ENCODE measurements at places on chromosomes 7 and 10.

DNA sequence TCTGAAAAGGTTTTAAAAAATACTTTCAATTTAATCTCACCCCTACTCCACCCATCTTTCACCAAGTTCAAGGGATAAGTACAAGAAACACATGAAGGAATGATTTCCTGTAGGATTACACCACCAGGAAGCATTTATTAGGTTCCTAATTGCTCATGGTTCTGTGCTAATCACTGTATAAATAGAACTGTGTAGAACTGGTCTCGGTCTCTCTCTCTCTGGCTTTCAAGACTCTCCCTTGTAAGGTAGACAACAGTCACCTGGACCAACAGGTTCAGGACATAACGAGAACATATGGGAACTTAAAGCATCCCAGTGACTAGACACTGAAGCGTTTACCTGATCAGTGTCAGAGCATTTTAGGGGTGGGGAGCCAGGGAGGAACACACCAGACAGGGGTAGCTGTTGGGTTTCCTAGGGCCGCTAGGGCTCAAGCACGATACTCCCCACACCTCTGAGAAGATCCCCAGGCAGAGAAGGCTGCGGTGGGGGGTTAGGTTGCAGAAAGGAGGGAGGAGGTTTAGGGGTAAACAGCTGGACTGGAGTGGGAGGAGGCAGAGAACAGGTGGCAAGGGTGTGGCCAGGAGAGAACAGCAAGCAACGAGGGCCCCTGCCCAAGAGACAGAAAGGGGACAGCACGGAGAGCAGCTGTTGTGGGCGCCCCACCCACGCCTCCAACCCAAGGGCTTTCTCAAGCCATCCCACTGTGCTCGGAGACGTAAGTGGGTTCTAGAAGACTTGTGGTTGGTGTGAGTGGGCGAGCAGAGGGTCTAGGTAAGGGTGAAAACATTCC lies 52.5 kb upstream of the USP6NL start:
- DNase-seq, result no peak

DNA sequence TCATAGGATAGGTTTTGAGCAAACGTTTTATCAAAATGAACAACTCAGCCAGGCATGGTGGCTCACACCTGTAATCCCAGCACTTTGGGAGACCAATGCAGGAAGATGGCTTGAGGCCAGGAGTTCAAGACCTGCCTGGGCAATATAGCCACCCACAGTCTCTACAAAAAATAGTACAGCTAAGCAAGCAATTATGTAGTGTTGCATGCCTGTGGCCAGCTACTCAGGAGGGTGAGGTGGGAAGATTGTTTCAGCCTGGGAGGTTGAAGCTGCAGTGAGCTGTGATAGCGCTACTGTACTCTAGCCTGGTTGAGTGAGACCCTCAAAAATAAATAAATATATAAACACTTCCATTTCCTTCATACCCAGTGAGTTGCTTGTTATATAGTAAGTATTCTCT lies 67.1 kb downstream of the LSMEM1 start:
- DNase-seq, result no peak

DNA sequence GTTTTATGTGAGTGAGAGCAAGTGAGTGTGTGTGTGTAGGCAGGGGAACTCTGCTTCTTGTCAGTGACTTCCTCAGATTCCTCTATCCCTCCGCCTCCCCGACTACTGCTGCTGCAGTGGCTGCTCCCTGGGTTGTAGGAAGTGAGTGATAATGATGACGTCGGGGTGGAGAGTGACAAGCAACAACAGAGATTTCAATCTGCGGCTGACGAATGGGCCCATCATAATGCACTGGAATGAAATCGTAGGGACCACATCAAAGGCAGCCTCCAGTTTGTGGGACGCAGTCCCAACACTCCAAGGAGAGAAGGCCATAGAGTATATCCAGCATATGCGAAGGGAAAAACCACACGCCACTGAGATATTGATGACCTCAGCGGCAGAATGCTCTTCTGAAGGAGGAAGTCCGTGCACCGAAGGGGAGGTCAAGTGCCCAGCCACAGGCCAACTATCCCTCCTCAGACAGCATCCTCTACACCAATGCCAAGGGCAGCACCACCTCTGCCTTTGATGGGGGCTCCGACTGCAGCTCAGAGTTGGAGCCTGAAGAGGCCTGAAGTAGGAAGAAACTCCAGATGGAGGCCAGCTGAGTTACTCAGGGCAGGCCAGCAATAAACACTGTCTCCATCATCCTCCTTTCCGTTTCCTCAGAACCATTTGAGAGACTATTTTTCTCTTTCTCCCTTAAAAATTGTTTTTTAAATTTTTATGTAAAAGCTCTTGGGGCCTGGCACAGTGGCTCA lies 11.3 kb upstream of the STMP1 start:
- DNase-seq, result no peak

- no peak for DNase-seq
These were observed 8.0 kb downstream of the OPN1SW start for GRCh38 chr7:128767475-128768110.

- DNase-seq, result no peak
These were observed 280.1 kb upstream of the MBL2 start for GRCh38 chr10:53052521-53053164.

DNA sequence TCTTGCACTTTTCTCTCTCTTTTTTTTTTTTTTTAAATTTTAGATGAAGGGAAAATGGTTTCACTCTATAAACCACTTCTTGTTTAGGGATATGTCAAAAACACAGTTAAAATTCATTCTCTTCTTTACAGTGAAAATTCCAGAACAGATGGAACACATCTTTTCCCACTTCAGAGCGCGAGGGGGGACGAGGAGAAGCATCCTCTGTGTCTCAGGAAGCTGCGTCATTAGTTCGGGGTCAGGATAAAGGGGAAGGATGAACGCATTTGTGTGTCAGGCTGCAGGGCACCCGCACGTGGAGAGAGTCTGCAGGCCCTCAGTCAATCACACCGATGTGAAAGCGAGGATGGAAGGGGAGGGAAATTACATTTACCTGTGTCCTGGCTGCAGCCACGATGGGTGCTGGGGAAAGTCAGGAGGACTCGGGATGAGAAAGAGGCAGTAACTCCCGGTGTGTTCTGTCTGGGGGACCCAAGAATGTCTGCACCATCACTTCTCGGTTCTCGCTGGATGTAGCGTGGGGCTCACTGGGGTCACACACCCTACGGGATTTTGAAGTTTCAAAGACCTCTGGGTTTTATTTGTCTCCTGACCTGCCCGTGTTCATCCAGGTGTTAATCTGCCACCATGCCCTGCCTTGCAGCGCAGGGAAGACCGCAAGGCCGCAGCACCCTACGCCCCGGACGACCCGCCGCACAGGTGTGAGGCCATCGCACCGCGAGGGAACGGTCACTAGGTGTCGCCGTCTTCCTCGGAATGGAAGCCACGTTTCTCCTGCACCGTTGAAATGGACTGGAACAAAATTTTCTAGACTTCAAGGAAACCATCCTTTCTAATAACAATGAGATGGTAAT lies 66.7 kb upstream of the PITRM1 start:
- peak; percentile 45 for DNase-seq

- DNase-seq, result no peak
These were observed 551 bp downstream of the KCND2 start for GRCh38 chr7:120273476-120273975.

GRCh38 chr7:80287400-80288174 lies 153.0 kb downstream of the GNAI1 start:
- no peak for DNase-seq

DNA sequence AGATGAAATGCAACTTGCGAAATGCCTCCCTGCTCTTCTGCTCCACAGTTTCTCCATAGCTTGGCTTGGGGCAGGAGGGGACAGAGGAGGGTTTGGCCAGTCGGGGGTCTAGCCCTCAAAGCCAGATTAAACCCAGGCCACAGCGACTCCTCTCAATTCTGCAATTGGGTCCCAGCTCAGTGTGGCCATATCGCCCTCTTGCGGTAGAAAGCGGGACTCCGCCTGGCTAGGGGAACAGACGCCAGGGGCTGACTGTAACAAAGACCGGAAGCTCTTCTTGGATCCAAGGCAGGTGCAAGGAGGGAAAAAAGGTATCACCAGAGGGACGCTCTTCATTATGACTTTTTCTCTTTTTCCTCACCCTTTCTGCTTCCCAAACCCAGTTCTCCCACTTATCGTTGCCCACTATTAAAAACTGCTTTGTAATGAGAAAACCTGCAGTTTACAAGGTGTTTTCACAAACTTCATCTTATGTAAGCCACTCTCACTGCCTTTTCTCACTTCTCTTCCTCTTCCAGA lies 36.6 kb upstream of the TNPO3 start:
- peak; percentile 75 for DNase-seq

GRCh38 chr7:20393021-20393610 lies 62.4 kb downstream of the ITGB8 start:
- DNase-seq, result no peak

GRCh38 chr10:78332657-78333056 lies 299.0 kb downstream of the RPS24 start:
- DNase-seq, result no peak

DNA sequence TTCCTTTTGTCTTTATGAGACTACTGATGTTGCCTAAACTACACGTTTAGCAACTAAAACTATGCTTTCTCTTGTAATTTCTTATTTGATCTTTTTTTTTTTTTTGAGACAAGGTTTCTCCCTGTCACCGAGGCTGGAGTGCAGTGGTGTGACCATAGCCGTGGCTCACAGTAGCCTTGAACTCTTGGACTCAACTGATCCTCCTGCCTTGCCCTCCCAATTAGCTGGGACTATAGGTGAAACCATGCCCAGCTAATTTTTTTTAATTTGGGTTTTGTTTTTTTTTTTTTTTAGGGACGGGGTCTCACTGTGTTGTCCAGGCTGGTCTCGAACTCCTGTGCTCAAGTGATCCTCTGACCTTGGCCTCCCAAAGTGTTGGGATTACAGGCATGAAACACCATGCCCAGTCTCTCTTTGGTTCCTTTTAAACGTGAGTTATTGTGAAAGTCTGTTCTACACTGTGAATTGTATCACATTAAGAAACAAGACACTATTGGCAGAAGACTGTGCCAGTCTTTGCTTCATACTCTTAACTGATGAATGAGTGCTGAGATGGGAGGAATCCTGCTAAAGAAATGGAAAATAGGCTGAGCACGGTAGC lies 6.4 kb downstream of the TMEM248 start:
- no peak for DNase-seq

GRCh38 chr10:50991456-50992355 lies 82.6 kb upstream of the PRKG1 start:
- no peak for DNase-seq

Measured in stimulated activated CD8-positive, alpha-beta memory T cell treated with anti-CD3 and anti-CD28 coated beads, Interleukin-4, amount 100 ng/mL, for 1 hour (primary cell).